Naive thymus-derived CD8-positive, alpha-beta T cell (primary cell): ENCODE measurements at places on chromosomes 5 and 9.

- DNase-seq, result no peak
Observed at GRCh38 chr9:132560616-132561202, 21.7 kb upstream of the BARHL1 start.

DNA sequence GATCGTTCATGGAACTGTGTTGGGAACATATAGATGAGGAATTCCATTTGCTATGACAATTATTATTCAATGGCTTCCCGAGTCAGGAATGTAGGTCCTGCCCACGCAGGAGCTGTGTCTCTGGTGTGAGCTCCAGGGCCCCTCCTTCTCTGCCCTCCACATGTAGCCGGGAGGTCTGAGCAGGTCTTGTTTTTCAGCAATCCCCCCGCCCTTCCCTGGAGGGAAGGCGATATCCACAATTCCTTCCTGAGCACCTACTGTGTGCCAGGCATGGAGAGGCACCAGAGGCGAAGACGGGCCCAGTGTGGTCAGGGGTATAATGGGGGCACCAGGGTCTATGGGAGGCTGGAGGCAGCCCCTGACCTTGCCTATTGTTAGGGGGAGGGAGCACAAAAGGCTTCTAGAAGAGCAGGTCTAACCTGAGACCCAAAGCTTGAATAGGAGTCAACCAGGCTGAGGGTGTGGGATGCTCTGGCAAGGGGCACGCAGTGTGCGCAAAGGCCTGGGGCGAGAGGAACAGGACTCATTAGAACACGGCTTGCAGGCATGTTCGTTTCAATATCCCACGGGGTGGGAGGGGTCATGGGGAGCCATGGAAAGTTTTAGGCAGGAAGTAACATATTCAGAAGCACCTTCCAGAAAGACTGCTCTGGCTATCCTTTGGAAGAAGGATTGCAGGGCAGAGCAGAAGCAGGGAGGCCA, 154.9 kb downstream of the C9orf50 start:
- no peak for DNase-seq

DNA sequence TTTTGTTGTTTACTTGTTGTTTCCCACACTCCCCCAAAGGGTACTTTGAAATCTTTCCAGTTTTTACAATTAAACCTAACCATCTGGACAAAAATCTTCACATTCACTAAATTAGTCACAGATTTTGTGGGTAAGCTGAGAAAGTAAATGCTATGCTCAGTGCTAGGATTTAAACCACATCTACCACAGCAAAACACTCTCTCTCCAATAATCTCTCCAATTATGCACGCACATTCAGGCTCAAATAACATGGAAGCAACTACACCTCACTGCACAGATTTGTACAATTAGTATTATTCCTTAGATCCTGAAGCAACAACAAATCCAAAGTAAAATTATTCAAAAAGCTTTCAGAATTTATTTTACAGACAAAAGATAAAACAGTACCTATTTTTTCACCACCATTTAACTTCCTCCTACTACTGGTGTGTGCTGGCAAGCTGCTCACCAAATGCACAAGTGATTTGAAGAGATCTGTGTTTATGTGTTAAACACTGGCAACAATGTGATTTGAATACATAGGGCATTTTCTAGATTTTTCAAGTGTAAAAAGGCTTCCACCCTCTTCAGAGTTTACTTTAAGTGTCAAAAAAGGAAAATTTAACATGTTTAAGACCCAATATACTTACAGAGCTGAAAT, 16.6 kb downstream of the ZNF608 start:
- DNase-seq, result no peak

- DNase-seq, result no peak
Observed at GRCh38 chr5:58274191-58274590, 185.7 kb downstream of the PLK2 start.

DNA sequence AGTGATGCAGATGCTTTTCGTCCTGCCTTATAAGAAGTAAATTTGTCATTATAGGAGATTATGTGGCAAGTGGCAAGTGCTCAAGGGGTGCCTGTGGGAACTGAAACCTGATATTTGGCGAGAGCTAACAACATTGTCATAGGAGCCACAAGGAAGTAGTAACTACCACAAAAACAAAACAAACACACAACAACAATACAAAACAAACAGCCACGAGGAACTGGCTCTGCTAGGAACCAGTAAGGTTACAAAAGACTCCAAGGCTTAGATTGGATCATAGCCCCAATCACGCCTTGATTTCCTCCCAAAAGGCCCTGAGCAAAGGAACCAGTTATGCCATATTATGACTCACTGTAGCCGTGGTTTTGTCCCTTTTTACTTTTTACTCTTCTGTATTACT, 1045.2 kb downstream of the CDH12 start:
- DNase-seq, result no peak

- no peak for DNase-seq
Observed at GRCh38 chr5:132389585-132390286, 20.2 kb downstream of the SLC22A5 start.

DNA sequence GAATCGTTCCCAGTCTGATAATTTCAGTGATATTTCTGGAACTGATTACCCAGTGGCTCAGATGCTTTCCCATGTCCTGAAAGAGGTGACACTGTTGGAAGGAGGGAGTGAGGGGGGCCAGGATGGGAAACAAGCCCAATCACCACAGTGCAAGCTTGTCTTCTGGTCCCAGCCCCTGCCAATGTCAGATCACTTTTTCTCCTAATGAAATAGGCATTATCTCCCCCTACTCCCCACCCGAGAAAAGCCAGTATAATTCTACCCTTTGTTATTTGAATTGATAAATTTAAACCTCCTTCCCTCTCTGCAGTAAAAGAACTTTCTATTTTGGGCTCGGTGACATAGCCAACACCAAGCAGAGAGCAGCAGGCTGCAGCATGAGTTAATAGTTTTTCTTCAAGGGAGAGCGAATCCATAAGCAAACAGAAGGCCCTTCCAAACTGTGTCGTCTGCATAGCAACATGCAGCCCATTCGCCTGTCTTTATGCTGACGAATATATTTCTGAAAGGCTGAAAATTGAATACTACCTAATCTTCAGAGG, 14.6 kb upstream of the PPP2CA start:
- no peak for DNase-seq

GRCh38 chr5:97208184-97208713, 25.2 kb upstream of the RIOK2 start:
- no peak for DNase-seq

GRCh38 chr5:103041071-103041676, 78.8 kb downstream of the GIN1 start:
- no peak for DNase-seq

GRCh38 chr9:4713849-4714248, 27.2 kb downstream of the AK3 start:
- no peak for DNase-seq

GRCh38 chr9:37187713-37188439, 67.5 kb downstream of the ZCCHC7 start:
- no peak for DNase-seq

DNA sequence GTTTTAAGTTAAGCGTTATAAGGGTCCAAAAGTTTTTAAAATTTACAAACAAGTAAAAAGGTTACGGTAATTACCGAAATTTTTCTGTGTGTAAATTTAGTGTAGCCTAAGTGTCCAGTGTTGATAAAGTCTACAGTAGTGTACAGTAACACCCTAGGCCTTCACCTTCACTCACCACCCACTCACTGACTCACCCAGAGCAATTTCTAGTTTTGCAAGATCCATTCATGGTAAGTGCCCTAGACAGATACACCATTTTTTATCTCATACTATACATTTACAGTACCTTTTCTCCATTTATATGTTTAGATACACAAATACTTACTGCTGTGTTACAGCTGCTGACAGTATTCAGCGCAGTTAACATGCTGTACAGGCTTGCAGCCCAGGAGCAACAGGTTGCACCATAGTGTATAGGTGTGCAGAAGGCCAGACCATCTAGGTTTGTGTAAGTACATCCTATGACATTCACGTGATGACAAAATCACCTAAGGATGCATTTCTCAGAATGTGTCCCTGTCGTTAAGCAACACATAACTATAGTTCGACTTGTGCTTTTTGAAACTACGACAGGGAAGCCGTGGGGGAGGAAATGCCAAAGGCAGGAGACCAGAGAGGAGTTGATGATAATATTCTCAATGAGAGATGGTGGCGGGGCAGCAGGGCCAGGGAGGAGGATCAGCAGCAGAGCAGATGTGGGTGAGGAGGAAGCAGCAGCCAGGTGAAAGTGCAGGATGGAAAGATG, 48.6 kb downstream of the PSMB7 start:
- DNase-seq, result no peak

- DNase-seq, result no peak
Observed at GRCh38 chr9:113638897-113639296, 175.4 kb downstream of the RGS3 start.

DNA sequence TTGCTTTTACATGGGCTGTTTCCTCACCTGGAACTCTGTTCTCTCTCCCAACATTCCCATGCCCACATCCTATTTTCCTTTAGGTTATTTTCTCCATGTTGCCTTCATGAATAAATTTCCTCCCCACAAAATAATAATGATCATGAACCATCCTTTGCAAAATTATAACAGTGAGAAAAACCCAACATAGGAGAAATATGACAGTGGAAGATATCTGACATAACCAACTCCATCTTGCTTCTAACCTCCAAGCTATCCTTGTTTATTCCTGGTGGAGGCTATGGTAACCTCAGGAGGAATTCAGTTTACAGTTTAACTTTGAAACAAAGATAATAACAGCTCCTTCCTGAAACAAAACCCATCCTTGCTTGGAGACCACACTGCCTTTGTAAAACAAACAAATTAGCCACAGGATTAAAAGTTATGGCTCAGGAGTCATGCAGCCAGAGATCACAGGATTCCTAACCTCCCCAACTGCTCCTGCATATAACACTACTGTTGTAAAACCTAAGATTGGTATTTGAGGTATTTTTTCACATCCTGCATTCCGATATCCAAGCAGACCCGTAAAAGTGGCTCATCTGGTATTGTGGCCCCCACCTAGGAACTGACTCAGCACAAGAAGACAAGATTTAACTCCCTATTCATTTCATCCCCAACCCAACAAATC, 212.4 kb downstream of the TRIM32 start:
- DNase-seq, result no peak

DNA sequence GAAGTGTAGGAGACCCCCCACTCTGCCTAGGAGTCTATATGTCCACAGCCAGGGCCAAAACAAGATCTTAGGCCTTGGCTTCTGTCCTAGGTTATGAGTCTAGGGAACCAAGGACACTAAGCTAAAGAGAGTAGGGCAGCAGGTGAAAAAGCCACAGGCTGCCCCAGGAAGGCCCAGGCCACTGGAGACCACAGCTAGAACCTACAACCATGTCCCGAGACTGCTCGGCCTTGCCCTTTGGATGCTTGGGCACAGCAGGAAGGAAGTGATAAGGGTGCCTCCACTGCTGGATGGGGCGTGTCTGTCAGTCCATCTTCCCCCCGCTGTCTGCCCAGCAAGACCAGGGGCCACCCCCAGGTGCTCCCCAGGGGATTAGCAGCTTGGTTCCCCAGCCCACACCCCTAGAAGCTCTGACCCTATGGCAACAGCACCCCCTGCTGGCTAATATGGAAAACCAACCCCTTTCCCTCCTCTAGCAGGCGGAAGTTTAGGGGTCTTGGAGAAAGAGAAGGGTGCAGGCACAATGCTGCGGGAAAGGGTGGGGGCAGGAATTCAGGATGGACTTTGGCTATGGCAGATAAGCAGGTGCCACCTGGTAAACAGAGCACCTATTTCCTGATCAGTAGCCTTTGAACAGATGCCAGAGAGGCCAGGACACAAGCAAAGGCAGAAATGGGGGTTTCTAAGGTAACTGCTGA, 10.5 kb upstream of the IRF1 start:
- peak; percentile 76 for DNase-seq

GRCh38 chr5:134506054-134507039, 19.1 kb upstream of the JADE2 start:
- DNase-seq, result no peak

DNA sequence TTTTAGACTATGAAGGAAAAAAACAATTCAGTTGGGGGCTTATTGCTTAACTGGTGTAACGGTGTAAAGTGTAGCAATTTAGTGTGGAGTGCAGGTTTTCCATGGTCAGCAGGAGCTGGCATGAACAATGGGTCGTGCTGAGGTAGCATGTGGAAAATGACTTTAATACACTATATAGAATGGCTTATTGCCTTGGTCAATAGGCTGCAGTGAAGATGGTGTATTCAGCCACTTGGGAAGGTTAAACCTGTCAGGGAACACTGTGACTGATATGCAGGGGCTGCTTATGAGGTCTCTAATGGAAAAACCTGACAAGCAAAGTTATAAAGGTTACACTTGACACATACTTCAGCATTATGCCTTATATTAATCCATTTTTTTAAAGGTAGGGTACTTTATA, 764.7 kb upstream of the ARRDC3 start:
- DNase-seq, result no peak

- no peak for DNase-seq
Observed at GRCh38 chr9:18684593-18685317, 210.8 kb downstream of the ADAMTSL1 start.

DNA sequence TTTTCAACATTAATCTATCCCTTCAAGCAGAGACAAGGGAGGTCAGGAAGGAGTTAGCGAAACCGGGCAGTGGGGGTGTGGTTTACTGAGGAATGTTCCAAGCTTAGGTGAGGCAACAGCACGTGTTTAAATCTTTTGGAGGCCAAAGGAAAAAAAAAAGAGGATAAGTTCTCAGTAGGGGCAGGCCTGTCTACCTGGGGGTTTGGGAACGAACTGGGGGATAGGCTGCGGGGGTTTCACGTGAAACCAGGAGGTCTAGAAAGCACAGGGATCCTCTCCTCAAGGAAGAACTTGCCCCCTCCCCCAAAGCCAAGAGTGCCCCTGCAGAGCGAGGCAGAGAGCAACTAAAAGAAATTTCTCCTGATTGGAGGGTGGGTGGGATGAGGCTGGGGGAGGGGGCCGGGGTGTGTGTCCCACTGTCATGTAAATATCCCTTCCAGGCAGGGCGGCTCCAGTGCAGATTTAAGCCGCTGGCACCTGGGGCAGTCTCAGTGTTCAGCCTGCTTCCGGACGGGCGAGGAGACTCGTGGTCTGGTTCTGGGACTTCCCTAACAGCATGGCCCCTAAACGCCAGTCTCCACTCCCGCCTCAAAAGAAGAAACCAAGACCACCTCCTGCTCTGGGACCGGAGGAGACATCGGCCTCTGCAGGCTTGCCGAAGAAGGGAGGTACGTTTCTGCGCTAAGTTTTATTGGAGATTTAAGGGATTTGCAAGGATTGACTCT, 5.5 kb upstream of the SET start:
- DNase-seq, result peak; percentile 23

DNA sequence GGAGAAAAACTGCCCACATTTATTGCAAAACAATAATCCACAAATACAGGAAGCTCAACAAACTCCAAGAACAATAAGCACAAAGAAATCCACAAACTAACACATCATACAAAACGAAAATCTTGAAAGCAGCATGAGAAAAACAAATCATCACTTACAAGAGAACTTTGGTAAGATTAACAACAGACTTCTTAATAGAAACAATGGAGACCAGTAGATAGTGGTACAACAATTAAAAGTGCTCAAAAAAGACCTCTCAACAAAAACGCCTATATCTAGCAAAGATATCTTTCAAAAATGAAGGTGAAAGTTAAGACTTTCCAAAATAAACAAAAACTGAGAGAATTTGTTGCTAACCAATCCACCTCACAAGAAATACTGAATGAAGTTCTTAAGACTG, 38.4 kb downstream of the CDKL3 start:
- DNase-seq, result no peak

- no peak for DNase-seq
Observed at GRCh38 chr5:127299678-127300077, 9.1 kb downstream of the MEGF10 start.
